Spleen (tissue), 13 donors: ENCODE measurements at places on chromosomes 1 and 21. TPM values are rescaled to one million over a fixed set of nuclear protein-coding genes. Genes with fewer than 3 reads are reported as not detected.

The RFX5 gene
- total RNA-seq: 92.7 TPM

The SDHB gene
- total RNA-seq: 132 TPM

The TCEA3 gene
- 18.6 TPM for total RNA-seq

The HES5 gene
- total RNA-seq: not detected

The MYCL gene
- 6.1 TPM for total RNA-seq

The TP73 gene
- 0.63 TPM for total RNA-seq

The PODN gene
- 1.2 TPM for total RNA-seq

The SPRR2F gene
- not detected for total RNA-seq

The AMY1C gene
- not detected for total RNA-seq

The ERRFI1 gene
- total RNA-seq: 8.9 TPM

The COA7 gene
- total RNA-seq: 12.8 TPM

The KLF17 gene
- total RNA-seq: not detected

The CD164L2 gene
- not detected for total RNA-seq

The SLC5A9 gene
- 0.60 TPM for total RNA-seq

The ADAMTS4 gene
- total RNA-seq: 4.9 TPM

The LRRC38 gene
- total RNA-seq: not detected

The FCRL1 gene
- 57.3 TPM for total RNA-seq

The SLC30A10 gene
- not detected for total RNA-seq

The KRTAP19-1 gene
- total RNA-seq: not detected

The ANXA9 gene
- total RNA-seq: not detected

The HSD11B1 gene
- 3.5 TPM for total RNA-seq

The PCAT6 gene
- 0.82 TPM for total RNA-seq

The NCAM2 gene
- 4.2 TPM for total RNA-seq

The CAP1 gene
- total RNA-seq: 383 TPM

The ZBTB8B gene
- total RNA-seq: not detected

The SH3BGR gene
- 1.3 TPM for total RNA-seq

The RGL1 gene
- total RNA-seq: 75.0 TPM

The MYBPH gene
- not detected for total RNA-seq

The GJB3 gene
- total RNA-seq: not detected

The CELA3A gene
- total RNA-seq: 3.9 TPM

The TSPEAR gene
- not detected for total RNA-seq

The CD34 gene
- 17.2 TPM for total RNA-seq

The KRTAP10-12 gene
- not detected for total RNA-seq

The THEM5 gene
- total RNA-seq: not detected

The LIN28A gene
- total RNA-seq: not detected

The LCE1F gene
- not detected for total RNA-seq

The ANKRD34A gene
- 1.7 TPM for total RNA-seq

The MYOG gene
- total RNA-seq: not detected

The XCL1 gene
- total RNA-seq: 3.6 TPM

The CCDC181 gene
- not detected for total RNA-seq

The IGSF3 gene
- 0.79 TPM for total RNA-seq

The HFM1 gene
- total RNA-seq: 0.43 TPM

The AGO1 gene
- 36.8 TPM for total RNA-seq

The CRYAA gene
- not detected for total RNA-seq

The TOMM20 gene
- total RNA-seq: 69.4 TPM

The STYXL2 gene
- total RNA-seq: not detected

The TAL1 gene
- 24.5 TPM for total RNA-seq

The VAV3 gene
- total RNA-seq: 31.6 TPM

The NCF2 gene
- 114 TPM for total RNA-seq

The FGR gene
- 131 TPM for total RNA-seq
